ENCODE measurements at places on chromosomes 6 and 20. TPM values are rescaled to one million over a fixed set of nuclear protein-coding genes. Genes with fewer than 3 reads are reported as not detected.

- H3K4me3 ChIP-seq: no peak overlapping the region
- no peaks in the 10 kb centered on the region for H3K4me1 ChIP-seq
- no peak overlapping the region for H3K27ac ChIP-seq
- H3K36me3 ChIP-seq: no peaks in the 10 kb centered on the region
- DNase-seq: no peak
These were observed 146.8 kb downstream of the RPS12 start for GRCh38 chr6:132961122-132961521.

The CASS4 gene
- total RNA-seq: 0.74 TPM

The F13A1 gene
- 58.4 TPM for total RNA-seq

The KIAA0408 gene
- total RNA-seq: 4.7 TPM

The POM121L2 gene
- total RNA-seq: not detected
